ENCODE measurements at places on chromosomes 1 and 21. TPM values are rescaled to one million over a fixed set of nuclear protein-coding genes. Genes with fewer than 3 reads are reported as not detected.
A peak's percentile ranks its signal among the peaks of the same experiment; 100 is the strongest.

The SPAG17 gene
- 1.1 TPM for total RNA-seq

The OR2L8 gene
- total RNA-seq = not detected

The FALEC gene
- total RNA-seq = not detected

The SPRR2G gene
- total RNA-seq = not detected

The CLCA2 gene
- not detected for total RNA-seq

The KRTAP7-1 gene
- not detected for total RNA-seq

The E2F2 gene
- total RNA-seq = 3.4 TPM

The CLCA1 gene
- total RNA-seq = not detected

The RUSC1 gene
- total RNA-seq = 87.7 TPM

DNA sequence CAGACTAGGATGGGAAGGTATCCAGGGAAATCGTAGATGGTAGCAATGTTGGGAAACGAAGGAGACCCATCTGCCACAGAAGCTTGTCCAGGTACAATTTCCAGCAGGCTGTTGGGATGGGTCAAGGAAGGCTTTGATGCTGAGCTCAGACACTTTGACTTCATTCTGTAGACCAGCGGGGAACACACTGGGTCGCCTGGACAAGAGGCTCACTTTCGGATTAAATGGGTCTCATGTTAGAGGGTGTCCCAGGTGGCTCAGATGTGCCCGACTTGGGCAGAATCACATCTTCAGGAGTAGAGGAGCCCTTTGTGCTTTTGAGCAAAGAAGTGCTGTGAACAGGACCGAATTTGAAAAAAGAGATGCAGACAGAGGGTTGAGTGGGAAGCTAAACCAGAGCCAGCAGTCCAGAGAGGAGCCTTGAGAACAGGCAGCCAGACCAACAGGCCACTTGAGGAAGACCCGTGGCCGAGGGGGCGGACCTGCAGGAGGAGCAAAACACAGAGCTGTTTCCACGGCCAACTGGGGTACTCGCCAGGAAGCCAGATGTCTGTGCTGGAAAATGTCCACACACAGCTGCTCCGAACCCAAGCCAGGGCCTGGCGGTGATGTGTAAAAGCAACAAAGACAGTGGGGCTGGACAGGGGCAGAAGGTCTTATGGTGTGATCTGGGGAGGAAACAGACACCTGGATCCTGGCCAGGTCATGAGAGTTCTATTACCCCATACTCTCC lies 146.9 kb downstream of the AJAP1 start:
- H3K27me3 ChIP-seq = no peaks in the 10 kb centered on the region
- no peaks in the 10 kb centered on the region for H3K4me1 ChIP-seq

DNA sequence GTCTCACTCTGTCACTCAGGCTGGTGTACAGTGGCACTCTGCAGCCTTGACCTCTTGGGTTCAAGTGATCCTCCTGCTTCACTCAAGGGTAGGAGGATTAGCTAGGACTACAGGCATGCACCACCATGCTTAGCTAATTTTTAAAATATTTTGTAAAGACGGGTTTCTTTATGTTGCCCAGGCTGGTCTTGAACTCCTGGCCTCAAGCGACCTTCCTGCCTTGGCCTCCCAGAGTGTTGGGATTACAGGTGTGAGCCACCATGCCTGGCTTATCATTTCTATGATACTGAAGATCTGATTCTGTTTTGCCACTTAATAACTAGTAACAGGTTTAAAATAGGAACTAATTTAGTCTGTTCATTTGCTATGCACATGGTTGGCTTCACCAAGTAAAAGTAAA lies 33.6 kb downstream of the GNAI3 start:
- H3K4me1 ChIP-seq = no peaks in the 10 kb centered on the region
- H3K36me3 ChIP-seq = peaks cover 38% of the 10 kb centered on the region
- no peaks in the 10 kb centered on the region for H3K27me3 ChIP-seq
- H3K4me3 ChIP-seq = no peak overlapping the region
- H3K27ac ChIP-seq = no peak overlapping the region
- no peak for DNase-seq

DNA sequence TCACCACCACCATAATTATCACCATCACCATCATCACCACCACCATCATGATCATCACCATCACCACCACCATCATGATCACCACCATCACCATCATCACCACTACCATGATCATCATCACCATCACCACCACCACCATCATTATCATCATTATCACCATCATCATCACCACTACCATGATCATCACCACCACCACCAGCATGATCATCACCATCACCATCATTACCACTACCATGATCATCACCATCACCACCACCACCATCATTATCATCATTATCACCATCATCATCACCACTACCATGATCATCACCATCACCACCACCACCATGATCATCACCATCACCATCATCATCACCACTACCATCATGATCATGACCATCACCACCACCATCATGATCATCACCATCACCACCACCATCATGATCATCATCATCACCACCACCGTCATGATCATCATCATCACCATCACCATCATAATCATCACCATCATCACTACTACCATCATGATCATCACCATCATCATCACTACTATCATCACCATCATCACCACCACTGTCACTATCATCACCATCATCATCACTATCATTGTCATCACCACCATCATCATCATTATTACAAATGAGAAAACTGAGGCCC lies 60.2 kb downstream of the TRABD2B start:
- no peak overlapping the region for H3K27ac ChIP-seq
- 0 out of 2 replicates have a peak, but pooled peaks cover 6% of the 10 kb centered on the region for H3K4me1 ChIP-seq
- no peaks in the 10 kb centered on the region for H3K36me3 ChIP-seq
- no peaks in the 10 kb centered on the region for H3K27me3 ChIP-seq
- no peak overlapping the region for H3K4me3 ChIP-seq

DNA sequence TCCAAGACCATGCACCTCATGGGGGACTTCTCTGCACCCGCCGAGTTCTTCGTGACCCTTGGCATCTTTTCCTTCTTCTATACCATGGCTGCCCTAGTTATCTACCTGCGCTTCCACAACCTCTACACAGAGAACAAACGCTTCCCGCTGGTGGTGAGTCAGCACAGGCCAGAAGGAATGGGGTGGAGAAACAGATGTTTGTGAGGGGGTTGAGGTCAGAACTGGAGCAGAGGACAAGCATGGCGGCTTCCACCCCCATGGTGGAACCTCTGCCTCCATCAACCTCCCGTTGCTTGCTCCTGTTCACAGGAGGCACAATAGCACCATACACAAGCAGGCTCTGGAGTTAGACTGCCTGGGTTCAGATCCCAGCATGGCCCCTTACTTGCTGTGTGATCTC lies 6.9 kb upstream of the ATXN7L2 start:
- H3K4me3 ChIP-seq = no peak overlapping the region
- H3K27ac ChIP-seq = no peak overlapping the region
- peaks cover 2% of the 10 kb centered on the region for H3K27me3 ChIP-seq
- H3K36me3 ChIP-seq = no peaks in the 10 kb centered on the region
- no peak for DNase-seq

- H3K27ac ChIP-seq = no peak overlapping the region
- DNase-seq = no peak
- no peaks in the 10 kb centered on the region for H3K36me3 ChIP-seq
- H3K27me3 ChIP-seq = no peaks in the 10 kb centered on the region
- H3K4me1 ChIP-seq = no peaks in the 10 kb centered on the region
- H3K4me3 ChIP-seq = no peak overlapping the region
Measured at GRCh38 chr1:87915771-87916170, 587.1 kb downstream of the LMO4 start.

GRCh38 chr1:53266038-53266437 lies 27.7 kb upstream of the MAGOH start:
- peaks cover 51% of the 10 kb centered on the region for H3K36me3 ChIP-seq
- DNase-seq = peak; percentile 47
- no peaks in the 10 kb centered on the region for H3K4me1 ChIP-seq
- H3K4me3 ChIP-seq = no peak overlapping the region
- H3K27me3 ChIP-seq = no peaks in the 10 kb centered on the region

- H3K4me1 ChIP-seq = peaks cover under 1% of the 10 kb centered on the region
- no peak for DNase-seq
- peak overlapping the region; percentile 45 for H3K27ac ChIP-seq
Measured at GRCh38 chr1:86748622-86749373, 44.4 kb downstream of the SH3GLB1 start.

GRCh38 chr1:60987904-60988303 lies 94.5 kb upstream of the NFIA start:
- H3K36me3 ChIP-seq = no peaks in the 10 kb centered on the region
- H3K27ac ChIP-seq = no peak overlapping the region
- H3K27me3 ChIP-seq = no peaks in the 10 kb centered on the region
- H3K4me3 ChIP-seq = no peak overlapping the region
- DNase-seq = no peak

GRCh38 chr1:245707941-245708340 lies 553.2 kb downstream of the KIF26B start:
- no peaks in the 10 kb centered on the region for H3K27me3 ChIP-seq
- H3K4me3 ChIP-seq = no peak overlapping the region
- H3K36me3 ChIP-seq = no peaks in the 10 kb centered on the region
- no peak overlapping the region for H3K27ac ChIP-seq
- H3K4me1 ChIP-seq = no peaks in the 10 kb centered on the region

GRCh38 chr1:177441281-177441680 lies 270.5 kb downstream of the BRINP2 start:
- H3K36me3 ChIP-seq = no peaks in the 10 kb centered on the region
- no peak overlapping the region for H3K27ac ChIP-seq
- peaks cover 4% of the 10 kb centered on the region for H3K4me1 ChIP-seq
- H3K4me3 ChIP-seq = no peak overlapping the region
- no peaks in the 10 kb centered on the region for H3K27me3 ChIP-seq
- DNase-seq = no peak

Measured in GM23338 (cell line).